T-helper 9 cell (primary cell): ENCODE measurements at places on chromosomes 1 and 21.
A peak's percentile ranks its signal among the peaks of the same experiment; 100 is the strongest.

DNA sequence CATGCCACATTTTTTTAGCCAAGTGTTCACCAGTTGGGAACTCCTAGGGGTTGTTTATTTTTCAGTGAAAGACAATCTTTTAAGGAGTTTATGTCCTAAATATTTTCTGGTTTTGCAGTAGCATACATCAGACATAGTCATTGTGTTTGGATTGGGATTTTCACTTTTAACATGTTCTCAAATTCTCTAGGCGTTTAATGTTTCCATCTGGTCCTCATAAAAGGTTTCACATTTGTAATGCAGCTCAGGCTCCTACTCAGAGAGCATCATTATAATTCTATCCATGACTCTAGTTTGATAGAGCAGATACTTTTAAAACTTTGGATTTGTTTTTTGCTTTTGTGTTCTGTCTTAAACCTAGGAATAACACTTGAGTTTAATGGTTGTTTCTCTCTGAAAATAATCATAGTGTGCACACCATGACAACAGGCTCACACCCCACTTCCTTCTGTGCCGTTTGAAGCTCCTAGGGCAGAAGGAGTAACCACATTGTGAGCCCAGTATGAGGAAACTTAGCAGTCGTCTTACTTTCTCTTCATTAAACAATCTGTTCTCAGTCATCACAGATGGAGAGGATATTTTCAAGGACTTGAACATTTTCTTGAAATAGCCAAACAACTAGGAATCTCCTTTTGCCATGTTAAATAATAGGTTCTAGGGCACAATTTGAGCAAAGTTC is 219.6 kb downstream of the PDE4B start:
- DNase-seq = no peak

DNA sequence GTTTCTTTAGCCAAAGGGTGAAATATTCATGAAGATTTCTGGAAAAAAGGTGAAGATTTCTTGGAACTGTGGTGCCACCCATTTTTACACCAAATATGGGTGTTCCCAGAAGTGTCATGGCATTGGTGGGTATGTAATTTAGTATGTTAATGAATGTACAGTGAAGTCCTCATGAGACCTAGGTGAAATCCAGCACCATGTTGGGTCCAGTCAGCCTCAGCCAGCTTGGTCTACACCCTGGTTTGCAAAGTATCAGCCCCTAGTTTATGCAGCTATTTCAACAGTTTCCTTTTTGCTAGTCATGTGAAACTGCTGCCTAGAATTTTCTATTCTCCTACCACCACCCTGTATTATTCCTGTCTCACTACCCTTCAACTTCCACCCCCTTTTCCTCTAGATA is 63.1 kb upstream of the CXADR start:
- no peak for DNase-seq

- no peak for DNase-seq
Observed at GRCh38 chr1:98336472-98337083, 324.9 kb upstream of the SNX7 start.

DNA sequence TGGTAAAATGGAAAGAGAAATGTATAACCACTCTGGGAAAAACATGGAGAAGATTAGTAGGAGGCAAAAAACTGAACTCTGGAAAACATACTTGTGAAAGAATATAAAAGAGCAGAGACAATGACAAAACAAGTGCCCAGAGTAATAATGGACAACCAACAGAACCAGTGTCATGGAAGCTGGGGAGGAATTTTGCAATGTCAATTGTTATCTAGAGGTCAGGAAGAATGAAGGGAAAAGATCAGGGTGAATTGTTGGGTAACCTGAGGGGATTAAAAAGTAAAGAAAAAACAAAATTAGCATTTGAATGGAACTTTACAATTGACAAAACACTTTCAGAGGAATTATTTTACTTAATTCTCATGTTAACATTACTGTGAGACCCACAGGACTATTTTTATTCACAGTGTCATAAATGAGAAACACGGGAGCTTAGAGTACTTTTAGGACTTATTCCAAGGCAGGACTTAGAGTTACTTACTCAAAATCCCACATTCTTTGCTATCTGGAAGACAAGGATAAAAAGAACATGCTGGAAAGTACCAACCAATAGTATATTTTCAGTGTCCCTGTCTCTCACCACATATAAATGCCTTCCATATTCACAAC is 19.5 kb downstream of the JAM2 start:
- no peak for DNase-seq

DNA sequence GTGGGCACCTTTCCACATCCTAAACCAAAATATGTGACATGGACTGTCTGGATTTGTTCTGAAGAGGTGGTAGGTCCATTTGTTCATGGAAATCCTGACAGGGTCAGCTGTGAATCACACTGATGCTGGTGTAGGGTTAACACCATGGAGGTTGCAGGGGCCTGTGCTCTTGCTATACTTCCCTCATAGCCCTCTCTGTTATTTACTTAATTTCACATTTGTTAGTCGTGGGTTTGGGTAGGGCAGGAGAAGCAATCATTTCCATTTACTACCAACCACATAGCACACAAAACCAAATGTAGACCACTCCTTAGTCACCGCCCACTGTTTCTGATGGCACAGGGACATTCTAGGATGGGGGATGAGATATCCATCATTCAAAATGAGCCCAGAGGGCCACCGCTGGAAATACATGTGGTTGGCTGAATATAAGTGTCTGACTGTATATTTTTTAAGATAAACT is 61.8 kb upstream of the POU2F1 start:
- no peak for DNase-seq

DNA sequence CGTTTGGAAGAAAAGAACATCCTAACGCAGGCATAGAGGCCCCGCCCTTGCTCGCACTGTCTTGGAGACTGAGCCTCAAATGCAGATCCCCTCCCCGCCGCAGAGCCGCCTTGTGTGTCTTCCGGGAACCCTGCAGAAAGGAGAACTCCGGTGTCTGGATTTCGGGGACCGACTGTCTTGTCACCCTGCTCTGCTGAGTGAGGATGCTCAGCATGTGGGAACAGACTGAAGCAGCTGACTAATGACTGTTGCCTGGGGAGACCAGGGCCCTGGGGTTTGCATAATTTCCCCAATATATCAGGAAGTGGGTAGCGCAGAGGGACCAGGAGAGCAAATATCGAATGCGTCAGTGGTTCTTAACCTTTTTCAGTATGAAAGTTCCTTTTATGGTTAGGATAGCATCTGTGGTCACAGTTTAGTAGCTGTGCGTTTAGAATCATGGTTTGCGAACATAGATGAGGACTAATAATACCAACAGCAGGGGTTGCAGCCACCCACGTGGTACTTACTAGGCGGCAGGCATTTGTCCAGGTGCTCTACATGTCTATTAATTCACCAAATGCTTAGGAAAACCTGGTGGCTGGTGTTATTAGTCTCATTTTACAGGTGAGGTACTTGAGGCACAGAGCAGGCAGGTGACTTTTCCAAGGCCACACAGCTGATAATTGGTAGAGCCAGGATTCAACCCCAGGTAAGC is 14.3 kb downstream of the GPR137B start:
- DNase-seq = peak; percentile 18

GRCh38 chr1:69497441-69498221 is 70.1 kb upstream of the LRRC7 start:
- no peak for DNase-seq
